Airway epithelial cell (primary cell): ENCODE measurements at places on chromosomes 3 and 15. TPM values are rescaled to one million over a fixed set of nuclear protein-coding genes. Genes with fewer than 3 reads are reported as not detected.

ZCWPW2 gene
- total RNA-seq, result 0.14 and 1.7 TPM in 2 replicates

BTLA gene
- total RNA-seq, result not detected in 2 replicates

HIGD2B gene
- not detected in 2 replicates for total RNA-seq

CLSTN2 gene
- total RNA-seq, result under 0.01 TPM in 1 of 2 replicates, not detected in the other

MED12L gene
- total RNA-seq, result 0.05 and 0.07 TPM in 2 replicates
